Glomerular endothelial cell (primary cell): ENCODE measurements at places on chromosomes 12 and 14. TPM values are rescaled to one million over a fixed set of nuclear protein-coding genes. Genes with fewer than 3 reads are reported as not detected.
A peak's percentile ranks its signal among the peaks of the same experiment; 100 is the strongest.

CLSTN3 gene
- 61.0 and 138 TPM in 2 replicates for total RNA-seq

ANO4 gene
- total RNA-seq: 0.05 and 1.6 TPM in 2 replicates

SLCO1A2 gene
- not detected in 2 replicates for total RNA-seq

TAS2R9 gene
- total RNA-seq: 0.18 TPM in 1 of 2 replicates, not detected in the other

DNA sequence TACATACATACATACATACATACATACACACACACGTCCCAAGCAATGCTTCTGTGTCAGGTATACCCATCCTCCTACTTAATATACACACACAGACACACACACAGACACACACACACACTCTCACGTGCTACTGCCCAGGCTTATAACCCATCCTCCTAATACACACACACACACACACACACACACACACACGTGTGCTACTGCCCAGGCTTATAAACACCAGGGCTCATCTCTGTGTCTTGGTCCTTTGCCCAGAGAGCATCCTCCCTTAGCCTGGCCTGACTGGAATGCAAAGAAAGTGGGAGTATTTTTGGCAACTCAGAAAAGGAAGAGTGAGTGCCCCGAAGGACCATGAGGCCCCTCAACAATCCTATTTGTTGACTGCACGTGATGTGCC is 129.0 kb downstream of the RBM19 start:
- no peak for DNase-seq

DNA sequence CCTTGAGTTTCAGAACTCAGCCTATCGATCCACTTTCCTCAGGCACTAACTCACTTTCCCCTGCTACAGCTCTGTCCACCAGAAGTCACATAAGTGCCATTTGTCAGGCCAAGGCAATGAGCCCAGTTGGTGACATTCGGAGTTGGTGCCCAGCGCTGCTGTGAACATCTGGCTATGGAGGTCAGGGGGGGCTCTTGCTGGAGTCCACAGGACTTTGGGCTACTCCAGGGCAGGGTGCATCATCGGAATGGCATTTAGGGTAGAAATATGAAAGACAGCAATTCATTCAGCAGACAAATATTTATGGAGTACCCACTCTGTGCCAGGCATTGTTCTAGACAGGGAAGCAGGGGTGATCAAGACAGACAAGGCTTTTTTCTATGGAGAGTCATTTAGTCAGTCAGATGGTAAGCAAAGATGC is 1.5 kb upstream of the PPP1CC start:
- no peak for DNase-seq

LMNTD1 gene
- 0.82 TPM in 1 of 2 replicates, not detected in the other for total RNA-seq

CAPS2 gene
- 2.6 TPM in 1 of 2 replicates, not detected in the other for total RNA-seq

DNA sequence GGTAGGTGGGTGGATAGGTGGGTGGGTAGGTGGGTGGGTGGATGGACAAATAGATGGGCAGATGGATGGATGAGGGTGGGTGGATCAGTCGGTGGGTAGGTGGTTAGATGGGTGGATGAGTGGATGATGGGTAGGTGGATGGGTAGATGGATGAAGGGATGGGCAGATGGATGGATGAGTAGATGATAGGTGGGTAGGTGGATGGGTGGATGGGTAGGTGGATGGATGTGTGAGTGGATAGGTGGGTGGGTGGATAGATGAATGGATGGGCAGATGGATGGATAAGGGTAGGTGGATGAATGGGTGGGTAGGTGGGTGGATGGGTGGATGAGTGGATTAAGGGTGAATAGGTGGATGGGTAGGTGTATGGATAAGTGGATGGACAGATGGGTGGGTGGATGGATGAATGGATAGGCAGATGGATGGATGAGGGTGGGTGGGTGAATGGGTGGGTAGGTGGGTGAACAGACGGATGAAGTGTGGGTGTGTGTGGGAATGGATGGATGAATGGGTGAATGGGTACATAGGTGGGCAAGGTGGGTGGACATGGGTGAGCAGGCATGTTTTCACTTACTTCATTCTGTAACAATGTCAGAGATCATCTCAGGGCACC is 3.3 kb upstream of the INF2 start:
- no peak for DNase-seq

- DNase-seq: no peak
Measured at GRCh38 chr12:96070670-96071279, 35.4 kb upstream of the LTA4H start.

DNA sequence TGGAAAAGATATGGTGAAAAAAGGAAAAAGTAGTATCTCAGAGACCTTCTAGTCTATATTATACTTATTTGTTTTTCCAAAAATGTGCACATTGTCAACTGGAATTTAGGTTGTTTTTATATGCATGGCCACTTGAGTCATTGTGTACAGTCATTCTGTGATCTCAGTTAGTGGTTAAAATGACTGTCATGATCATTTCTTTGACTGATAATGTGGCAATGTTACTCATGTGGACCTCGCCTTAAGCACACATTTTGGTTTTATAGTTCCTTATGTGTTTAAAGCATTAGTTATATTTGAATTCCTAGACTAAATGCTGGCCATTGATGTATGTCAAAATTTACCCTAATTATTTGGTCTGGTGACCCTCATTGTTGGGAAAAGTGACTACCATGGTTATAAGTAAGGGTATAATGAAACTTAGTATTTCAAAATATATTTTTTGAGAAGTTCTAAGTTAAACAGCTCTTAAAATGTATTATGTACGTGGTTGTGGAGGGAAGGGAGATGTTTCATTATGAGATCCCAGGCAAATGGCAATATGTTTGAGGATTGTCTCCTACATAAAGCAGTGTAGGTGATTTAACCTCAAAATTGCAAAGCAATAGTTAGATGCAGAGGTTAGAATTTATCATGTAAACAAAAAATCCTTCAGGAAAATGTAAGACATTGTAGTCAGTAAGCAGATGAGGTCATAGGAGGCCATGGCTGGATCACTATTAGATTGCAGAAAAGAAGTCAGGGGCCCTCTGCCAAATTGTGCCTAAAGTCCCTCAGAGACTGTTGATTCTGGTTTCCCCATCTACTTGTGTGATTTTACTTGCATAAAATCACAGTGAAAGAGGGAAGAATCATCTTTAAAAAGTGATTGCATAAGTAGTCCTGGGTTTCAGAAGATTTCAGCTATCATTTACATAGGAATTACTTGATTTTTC is 17.5 kb downstream of the PNMA1 start:
- no peak for DNase-seq

- DNase-seq: no peak
Measured at GRCh38 chr12:75366629-75367028, 24.3 kb upstream of the GLIPR1L2 start.

DNA sequence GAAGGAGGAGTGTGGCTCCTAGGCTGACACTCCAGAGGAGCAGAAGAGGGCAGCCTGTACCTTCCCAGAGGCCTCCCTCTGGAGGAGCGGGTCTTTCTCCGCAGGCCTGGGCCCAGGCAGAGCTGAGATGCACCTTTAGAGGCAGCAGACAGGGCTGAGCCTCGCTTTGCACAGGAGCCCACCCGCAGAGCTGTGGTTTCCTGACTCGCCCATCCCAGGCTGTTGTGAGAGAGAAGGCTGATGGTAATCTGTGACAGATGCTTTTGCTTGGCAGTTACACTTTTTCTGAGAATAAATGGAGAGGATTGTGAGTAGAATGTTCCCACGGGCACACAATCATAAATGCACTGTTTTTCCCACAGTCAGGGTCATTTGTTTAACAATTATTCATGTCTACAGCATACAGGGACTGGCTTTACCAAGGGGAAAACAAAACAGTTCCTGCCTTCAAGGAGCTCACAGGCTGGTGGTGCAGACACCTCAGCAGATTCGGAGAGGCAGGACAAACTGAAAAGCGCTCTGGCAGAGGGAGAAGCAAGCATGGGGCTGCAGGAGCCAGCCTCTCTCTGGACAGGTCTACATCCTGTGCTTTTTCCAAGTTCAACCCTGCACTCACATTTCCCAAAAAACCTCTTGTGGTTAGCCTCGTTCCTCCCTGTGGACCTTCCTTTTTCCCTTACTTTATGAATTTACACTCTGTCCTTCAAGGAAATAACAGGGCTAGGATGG is 13.9 kb downstream of the EVL start:
- no peak for DNase-seq

DNA sequence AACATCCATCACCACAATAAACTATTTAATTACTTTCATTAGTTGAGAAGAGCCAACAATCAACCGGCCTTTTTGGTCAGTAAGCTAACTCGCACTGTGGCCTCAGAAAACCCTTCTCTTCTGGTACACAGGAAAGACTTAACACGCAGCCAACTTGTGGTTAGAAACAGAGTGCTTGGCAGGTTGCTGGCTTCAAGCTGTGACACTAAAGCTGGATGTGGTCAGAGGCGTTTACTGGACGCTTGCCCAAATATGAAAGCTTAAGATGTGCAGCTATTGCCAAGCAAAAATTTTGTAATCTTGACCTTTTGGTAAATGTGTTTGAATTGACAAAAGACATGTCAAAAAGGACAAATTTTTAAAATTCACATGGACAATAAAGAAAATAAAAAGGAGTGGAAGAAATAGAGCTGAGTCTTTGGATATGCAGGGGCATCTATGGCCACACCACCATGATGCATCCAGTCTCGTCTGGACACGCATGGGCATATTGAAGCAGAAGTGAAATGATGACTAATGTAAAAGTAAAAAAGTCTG is 2.6 kb upstream of the KLRK1 start:
- DNase-seq: no peak

DNA sequence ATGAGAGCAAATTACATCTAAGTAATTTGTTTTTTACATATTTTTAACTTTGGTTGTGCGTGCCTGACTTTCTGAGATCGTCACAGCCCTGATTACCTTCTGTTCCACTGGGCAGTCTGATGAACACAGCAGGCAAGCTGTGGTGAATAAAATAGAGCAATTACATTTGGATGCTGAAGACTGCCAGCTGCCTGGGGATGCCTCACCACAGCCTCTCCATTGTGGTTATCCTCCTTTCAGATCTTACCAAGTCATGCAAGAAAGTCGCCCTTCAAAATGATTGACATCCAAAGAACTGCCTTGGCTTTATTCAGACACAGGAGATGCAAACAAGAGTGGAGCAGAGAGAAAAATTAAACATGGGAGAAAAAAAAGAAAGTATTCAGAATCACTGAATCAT is 456.6 kb upstream of the TMPO start:
- no peak for DNase-seq

- DNase-seq: no peak
Measured at GRCh38 chr12:93706387-93706786, 29.2 kb downstream of the CRADD start.

DNA sequence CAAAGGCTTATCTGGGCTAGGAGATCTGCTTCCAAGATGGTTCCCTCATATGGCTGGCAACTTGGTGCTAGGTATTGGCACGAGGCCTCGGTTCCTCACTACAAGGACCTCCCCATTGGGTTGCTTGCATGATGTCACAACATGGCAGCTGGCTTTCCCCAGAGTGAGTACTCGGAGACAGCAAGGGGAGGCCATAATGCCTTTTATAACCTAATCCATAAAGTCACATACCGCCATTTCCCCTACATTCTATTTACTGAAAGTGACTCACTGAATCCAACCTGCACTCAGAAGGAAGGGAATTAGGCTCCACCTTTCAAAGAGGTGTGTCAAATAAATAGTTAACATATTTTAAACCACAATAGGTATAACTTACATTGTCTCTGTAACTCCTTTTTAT is 130.9 kb downstream of the SAMD4A start:
- no peak for DNase-seq

DNA sequence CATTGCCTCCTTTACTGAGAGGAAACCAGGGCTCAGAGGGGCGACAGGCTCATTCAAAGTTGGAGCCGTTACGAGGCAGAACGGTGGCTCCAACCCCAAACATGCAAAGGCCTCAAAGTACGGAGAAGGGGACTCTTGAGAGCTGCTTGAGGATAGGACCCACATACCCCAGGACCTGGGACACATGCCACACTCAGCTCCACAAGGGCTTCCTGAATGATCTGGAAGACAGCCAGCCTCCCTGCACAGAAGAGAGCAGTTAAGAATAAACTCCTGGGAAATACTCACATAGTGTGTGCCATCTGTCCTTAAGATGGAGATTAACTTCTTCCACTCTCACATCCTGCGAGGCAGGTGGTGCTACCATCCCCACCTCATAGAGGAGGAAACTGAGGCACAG is 26.6 kb upstream of the NXPH4 start:
- DNase-seq: no peak

GRCh38 chr12:93638095-93638494 is 39.1 kb upstream of the CRADD start:
- no peak for DNase-seq

DNA sequence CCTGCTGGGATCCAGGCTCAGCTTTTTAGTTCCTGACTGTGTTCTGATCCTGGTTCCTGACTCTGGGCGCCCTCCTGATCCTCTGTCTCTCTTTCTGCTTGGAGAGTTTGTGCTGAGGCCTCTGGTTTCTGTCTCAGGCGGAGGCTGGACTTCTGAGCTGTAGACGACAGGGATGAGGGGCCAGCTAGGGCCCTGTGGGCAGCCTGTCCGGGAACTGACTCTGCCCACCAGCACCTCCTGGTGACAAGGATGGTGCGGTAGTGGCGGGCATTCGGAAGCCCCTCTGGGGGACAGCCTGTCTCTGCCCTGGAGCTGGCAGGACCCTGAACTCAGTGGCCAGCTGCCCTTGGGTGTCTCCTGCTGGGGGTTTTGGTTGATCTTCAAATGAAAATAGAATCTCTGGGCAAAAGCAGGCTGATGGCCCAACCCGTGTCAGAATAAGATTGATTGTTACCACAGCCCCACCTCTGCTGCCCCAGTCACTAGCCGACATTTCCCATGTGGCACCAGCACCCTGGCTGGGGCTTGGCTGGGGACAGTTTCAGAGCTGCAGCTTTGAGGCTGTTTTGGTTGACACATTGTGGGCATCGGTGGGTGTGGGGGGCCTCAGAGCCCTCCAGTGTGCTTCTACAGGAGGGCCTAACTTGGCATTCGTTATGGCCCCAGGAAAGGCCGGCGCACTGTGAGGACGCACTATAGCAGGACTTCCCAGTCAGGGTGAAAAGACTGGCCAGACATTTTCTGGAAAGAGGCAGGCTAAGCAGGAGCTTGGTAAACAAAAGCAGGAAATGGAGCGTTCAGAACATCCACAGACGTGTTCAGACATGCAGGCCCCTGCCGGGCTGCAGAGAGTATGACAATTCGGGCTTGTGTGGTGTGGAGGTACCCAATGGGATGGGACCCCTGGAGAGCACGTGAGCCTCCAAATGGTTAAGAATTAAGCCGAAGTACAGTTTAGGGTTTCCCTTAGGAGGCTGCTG is 16.2 kb downstream of the KRT80 start:
- peak; percentile 77 for DNase-seq

LHX5 gene
- not detected in 2 replicates for total RNA-seq

- no peak for DNase-seq
Measured at GRCh38 chr14:55328317-55328716, 57.1 kb downstream of the FBXO34 start.

RIMKLB gene
- total RNA-seq: 30.1 and 63.9 TPM in 2 replicates

GRCh38 chr12:12903642-12904609 is 12.6 kb downstream of the GPRC5A start:
- DNase-seq: no peak

FAM186B gene
- 0.05 and 0.12 TPM in 2 replicates for total RNA-seq

DNA sequence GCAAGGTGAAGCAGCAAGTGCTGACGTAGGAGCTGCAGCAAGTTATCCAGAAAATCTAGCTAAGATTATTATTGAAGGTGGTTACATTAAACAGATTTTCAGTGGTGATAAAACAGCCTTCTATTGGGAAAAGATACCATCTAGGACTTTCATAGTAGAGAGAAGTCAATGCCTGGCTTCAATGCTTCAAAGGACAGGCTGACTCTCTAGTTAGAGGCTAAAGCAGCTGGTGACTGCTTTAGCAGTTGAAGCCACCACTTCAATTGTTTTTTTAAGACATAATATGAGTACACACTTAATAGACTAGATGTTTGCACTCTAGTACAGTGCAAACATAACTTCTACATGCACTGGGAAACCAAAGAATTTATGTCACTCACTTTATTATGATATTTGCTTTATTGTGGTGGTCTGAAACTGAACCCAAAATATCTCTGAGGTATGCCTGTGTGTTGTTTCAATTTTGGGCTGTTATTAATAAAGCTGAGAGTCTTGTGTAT is 1026.9 kb upstream of the FOXG1 start:
- no peak for DNase-seq

SERPINA9 gene
- not detected in 2 replicates for total RNA-seq
